ENCODE measurements at places on chromosomes 12 and 14.

GRCh38 chr14:99821519-99822508, 28.6 kb downstream of the EML1 start:
- no peak for DNase-seq

GRCh38 chr14:88630565-88630964, 67.7 kb downstream of the ZC3H14 start:
- no peak for DNase-seq

- DNase-seq: no peak
Measured at GRCh38 chr12:59904874-59905521, 309.2 kb downstream of the SLC16A7 start.

GRCh38 chr12:115964626-115965025, 312.9 kb downstream of the MED13L start:
- no peak for DNase-seq

GRCh38 chr14:104933746-104934733, 9.4 kb downstream of the PLD4 start:
- DNase-seq: no peak

DNA sequence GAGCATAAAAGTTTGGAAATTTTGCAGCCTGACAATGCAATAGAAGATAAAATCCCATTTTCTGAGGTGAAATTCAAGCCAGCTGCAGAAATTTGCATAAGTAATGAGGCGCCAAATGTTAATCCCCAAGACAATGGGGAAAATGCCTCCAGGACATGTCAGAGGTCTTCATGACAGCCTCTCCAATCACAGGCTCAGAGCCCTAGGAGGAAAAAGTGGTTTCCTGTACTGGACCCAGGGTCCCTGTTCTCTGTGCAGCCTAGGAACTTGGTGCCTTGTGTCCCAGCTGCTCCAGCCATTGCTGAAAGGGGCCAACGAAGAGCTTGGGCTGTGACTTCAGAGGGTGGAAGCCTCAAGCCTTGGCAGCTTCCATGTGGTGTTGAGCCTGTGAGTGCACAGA, 1218.1 kb downstream of the GALC start:
- no peak for DNase-seq

GRCh38 chr12:42162193-42162592, 17.5 kb upstream of the GXYLT1 start:
- no peak for DNase-seq

DNA sequence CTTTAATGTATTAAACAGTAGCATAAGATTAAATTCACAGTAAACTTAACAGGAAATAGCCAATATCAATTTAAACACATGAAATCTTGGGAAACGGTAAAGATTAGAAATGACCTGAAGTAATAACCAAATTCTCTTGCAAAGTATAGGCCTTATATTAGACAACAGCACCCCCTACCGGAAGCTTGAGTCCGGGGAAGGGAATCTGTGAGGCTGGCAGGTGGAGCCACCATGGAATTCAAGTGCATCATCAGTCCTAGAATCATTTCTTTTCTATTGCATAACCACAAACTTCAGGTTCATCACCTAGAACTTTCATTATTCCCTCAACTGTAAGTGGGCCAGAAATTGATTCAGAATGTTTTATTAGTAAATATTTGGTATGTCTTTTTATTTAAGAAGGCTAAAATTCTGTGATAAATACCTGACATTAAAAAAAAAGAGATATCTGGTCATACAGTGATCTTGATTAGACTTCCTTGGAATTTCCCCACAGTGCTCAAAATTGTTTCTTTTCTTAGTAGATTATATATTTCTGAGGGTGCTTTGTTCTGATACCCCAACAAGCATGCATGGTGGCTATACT, 48.6 kb downstream of the AP5M1 start:
- DNase-seq: peak; percentile 74

GRCh38 chr12:110105986-110106385, 18.2 kb upstream of the IFT81 start:
- no peak for DNase-seq

- no peak for DNase-seq
Measured at GRCh38 chr12:92398565-92399309, 253.1 kb upstream of the BTG1 start.

GRCh38 chr12:2283916-2284315, 231.1 kb downstream of the CACNA1C start:
- DNase-seq: no peak

DNA sequence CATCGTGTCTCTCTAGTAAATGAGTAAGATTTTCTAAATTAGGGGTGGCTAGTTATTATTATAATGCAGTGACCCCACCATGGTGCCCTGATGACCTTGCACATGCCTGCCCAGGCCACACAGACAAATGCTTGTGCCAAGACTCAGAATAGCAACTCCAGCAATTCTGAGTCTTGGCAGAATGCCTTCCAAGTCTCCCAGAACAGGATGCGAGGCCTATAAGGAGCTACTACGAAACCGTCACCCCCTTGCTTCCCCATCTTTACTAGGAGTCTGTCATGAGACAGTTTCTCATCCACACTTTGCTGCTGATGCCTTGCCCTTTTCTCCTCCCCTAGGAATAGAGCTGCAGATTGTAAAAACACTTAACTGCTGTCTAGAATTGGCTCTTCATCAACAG, 559.9 kb downstream of the TRHDE start:
- no peak for DNase-seq

DNA sequence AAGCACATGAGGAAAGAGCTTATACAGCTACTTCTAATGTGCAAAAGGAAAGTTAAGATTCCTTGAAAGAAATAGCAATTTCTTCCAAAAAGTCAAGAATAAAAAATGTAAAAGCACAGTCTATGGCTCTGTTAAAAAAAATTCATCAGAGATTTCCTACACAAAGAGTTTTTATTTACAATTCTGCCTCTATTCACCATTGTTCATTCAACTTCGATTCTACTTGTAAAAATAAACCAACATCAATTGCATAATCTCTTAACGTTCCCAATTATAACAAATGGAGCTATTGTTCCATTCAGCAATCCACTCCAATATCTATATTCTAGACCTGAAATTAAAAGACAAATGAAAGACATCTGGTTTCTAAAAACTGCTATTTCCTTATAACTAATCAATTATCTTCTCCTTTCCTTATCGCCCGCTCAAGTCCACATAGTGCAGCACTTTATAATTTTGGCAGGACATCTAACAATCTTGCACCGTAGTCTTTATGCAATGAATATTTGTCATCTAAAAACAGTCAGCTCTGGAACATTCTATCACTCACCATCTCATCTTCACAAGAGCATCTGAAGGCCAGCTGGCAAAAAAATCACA, 6.2 kb downstream of the EIF2S3B start:
- DNase-seq: no peak

DNA sequence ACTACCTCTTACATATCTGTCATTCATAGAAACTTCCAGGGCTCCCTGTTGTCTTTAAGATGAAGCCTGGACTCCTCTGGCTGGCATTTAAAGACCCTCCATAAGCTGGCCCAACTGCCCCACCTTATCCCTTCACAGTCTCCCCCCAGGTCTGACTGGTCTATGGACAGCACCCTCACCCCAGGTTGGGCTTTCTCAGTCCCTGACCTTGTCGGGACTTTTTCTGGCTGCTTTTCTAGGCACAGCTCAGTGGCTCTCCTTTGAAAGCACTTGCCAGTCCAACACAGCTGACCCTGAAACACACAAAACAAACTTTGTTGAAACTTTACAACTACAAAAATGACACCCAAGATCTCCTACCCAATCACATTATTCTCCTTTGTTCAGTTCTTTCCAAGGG, 13.9 kb upstream of the MYH7 start:
- DNase-seq: no peak

- DNase-seq: no peak
Measured at GRCh38 chr14:95886366-95887056, 9.9 kb downstream of the TUNAR start.

Data from Caco-2 (cell line).